Activated T-cell treated with anti-CD3 and anti-CD28 coated beads, Interleukin-2, amount 50 U/mL, for 48 hours (primary cell): ENCODE measurements at places on chromosomes 16 and 17.

GRCh38 chr16:12906271-12906670 is 4.9 kb downstream of the SHISA9 start:
- no peak for DNase-seq

GRCh38 chr16:86082418-86083030 is 183.6 kb downstream of the IRF8 start:
- no peak for DNase-seq

- no peak for DNase-seq
Observed at GRCh38 chr16:66337463-66338188, 28.9 kb upstream of the CDH5 start.

- DNase-seq, result no peak
Observed at GRCh38 chr17:31475378-31476162, 84.1 kb downstream of the RAB11FIP4 start.

DNA sequence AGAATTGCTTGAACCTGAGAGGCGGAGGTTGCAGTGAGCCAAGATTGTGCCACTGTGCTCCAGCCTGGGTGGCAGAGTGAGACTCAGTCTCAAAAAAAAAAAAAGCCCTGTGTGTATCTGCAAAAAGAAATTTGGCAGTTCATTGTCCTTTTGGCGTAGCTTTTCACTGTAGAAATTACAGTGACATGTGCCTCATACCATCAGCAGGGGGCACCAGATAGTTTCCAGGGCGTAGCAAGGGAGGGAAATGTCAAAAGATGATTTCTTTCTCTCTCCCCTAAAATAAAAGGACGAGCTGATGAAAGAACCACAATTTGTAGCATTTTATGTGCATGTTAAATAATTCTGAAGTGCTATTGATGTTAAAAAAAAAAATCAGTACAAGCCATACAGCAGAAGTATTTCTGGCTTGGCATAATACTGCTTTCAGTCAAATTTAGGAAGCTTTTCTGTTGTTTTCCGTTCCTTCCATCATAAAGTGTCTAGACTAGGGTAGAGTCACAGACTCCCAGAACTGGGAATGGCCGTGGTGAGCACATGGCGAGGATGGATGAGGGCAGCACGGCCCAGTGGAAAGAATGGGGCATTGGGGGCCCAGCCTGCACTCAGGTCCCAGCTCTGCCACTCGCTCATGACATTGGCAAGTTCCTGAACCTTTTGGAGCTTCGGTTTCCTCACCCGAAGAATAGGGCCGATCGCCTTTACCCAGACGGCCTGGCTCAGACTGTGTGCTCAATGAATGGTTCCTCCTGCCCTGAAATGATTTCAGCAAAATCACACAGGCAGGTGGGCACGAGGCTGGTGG is 59.8 kb upstream of the RPH3AL start:
- peak; percentile 72 for DNase-seq

DNA sequence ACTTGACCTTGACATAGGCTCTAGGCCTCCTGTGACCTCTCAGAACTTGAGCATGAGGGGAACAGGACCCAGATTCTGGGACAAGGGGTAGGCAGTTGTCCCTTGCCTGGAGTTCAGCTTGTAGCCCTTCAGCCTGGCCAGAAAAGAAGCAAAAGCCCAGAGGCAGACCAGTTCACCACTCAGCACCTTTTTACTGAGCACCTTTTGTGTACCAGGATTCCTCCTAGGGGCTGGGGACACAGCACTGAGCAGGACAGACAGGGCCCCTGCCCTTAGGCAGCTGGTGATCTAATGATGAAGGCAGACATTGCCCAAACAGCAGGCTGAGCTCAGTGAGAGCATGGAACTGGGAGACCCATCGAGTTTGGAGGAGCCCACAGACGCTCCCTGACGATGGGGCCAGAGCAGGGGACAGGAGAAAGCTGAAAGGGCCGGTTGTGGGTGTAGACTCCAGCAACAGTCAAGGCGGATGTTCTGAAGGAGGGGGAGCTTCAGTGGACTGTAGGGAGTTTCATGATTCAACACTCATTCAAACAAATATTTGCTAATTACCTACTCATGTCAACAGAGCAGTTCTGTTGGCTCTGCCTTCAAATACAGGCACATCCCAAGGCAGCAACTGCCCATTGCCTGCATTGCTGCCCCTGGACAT is 32.0 kb downstream of the SBK1 start:
- DNase-seq, result no peak

DNA sequence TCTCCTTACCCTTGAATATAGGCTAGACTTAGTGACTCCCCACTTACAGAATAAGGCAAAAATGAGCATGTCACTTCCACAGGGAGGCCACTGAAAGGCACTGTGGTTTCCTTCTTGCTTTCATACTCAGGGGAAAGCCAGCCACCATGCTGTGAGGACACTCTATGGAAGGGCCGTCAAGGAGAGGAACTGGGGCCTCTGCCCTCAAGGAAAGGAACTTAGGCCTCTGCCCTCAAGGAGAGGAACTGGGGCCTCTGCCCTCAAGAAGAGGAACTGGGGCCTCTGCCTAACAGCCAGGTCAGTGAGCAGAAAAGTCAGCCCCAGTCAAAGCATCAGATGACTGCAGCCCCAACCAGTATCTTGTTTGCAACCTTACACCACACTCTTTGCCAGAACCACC is 30.1 kb downstream of the VPS35 start:
- DNase-seq, result peak; percentile 42

DNA sequence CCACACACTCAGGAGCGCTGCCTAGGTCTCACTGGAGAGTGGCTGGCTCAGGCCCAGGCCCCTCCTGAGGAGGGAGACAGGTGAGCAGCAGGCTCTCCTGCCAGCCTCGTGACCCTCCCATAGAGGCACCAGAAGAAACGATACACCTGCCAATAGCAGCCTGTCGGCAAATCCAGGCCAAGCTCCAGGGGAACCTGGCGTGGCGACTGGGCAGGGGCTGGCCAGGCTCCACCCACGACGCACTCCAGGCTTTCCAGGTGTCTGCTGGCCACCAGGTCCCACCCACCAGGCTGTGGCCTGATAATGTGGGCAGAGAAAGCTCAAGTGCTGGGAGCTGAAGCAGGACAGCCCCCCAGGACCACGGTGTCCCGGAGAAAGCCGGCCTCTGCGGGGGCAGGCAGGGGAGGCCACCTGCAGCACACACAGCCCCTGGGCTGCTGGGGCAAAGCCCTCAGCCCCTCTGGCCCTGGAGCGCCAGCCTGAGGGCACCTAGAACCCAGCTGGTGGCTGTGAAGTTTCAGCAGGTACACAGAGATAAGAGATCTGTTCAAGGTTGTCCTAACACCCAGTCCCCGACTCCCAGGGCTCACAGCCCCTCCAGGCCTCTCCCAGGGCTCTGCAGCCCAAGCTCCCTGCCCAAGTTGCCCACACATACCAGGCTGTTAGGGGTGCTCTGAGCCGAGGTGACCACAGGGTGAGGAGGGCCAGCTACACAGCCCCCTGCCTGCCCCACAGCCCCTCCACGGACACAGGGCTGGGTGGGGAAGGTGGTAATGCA is 2.4 kb downstream of the PGAP6 start:
- no peak for DNase-seq

DNA sequence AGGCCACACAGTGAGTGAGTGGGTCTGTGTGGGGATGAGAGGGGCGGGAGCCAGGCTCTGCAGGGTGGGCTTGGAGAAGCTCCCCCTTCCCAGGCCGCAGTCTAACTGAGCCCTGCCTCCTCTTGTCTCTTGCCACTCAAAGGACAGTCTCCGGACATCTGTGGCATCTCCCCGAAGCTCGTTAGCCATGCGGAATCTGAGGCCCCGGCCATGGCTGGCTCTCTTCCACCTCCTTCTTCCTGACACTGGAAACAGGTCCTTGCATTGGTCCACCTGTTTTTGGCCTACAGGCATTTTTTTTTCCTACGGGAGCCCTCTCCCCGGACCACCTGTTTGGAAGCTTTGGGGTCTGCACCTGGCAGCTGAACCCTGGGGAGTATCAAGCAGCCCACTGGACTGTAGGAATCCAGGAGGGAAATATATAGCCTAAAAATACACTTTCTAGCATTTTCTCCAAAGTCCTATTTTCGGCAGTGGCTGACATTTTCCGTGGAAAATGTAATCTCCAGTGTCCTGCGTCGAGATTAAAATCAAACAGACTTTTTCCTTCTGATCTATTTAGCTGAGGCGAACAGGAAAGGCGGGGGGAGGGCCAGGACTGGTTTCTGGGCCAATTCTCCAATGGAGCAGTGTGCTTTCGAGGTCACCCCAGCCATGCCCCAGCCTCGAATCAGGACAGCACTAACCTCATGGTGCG is 9.1 kb downstream of the ATP2A3 start:
- DNase-seq, result no peak

- no peak for DNase-seq
Observed at GRCh38 chr16:26791169-26791568, 275.6 kb upstream of the C16orf82 start.

DNA sequence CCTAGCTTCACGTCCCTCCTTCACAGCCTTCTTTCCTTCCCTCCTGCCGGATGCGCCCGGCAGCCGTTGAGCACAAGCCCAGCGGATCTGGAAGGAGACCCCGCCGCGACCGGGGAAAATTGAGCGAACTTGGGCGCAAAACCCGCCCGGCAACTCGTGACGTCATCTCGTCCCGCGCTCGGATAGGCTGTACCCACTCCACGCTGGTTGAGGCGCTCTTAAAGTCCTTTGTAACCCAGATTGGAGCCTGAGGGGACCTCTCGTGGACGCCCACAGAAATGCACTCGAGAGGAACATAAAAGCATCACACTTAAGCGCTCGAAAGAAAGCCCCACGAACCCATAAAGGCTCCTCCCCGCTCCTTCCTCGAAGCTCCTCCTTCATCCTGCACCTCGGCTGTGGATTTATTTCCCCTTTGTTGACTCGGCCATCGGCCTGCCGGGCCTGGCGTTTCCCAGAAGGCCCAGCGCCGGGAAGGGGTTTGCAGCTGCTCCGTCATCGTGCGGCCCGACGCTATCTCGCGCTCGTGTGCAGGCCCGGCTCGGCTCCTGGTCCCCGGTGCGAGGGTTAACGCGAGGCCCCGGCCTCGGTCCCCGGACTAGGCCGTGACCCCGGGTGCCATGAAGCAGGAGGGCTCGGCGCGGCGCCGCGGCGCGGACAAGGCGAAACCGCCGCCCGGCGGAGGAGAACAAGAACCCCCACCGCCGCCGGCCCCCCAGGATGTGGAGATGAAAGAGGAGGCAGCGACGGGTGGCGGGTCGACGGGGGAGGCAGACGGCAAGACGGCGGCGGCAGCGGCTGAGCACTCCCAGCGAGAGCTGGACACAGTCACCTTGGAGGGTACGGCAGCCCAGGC is at the start of gene PSMD3:
TSS of gene PSMD3 (plus strand) at position 457 of the 856 bp plus-strand sequence. CDS start at position 621, 164 bp downstream.
- peak; percentile 98 for DNase-seq

DNA sequence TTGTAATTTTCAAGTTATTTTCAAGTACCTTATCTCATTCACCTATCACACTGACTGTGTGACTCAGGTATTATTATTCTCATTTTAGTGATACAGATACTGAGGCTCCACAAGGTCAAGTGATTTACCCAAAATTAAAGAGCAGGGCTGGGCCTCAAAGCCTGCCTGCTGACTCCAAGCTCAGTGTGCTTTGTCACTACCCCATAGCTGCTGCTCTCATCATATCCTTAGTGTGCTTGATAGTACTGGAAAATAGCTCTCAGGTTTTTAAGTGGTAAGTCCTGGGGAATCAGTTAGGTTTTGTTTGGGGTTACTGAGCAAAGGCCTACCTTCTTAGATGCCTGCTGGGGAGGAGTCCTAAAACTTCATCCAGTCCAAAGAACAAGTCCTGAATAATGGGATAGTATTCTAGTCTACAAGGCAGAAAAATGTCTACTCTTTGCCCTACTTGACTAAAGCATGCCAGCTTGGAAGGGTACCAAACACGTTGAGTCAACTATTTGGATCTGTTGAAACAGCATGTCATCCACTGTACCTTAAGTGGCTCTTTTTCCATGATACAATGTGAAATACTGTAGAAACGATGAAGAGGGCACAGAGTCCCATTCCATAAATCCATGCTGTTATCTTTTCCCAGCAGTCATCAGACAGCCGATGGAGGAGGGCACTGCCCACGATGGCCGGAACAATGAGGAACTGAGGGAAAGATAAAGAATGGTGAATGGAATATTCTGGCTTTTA is 10.7 kb downstream of the MMD start:
- no peak for DNase-seq

GRCh38 chr17:29972277-29972676 is 30.8 kb downstream of the EFCAB5 start:
- no peak for DNase-seq
